ENCODE measurements at places on chromosomes 1 and 21.

- DNase-seq, result no peak
Observed at GRCh38 chr21:14712121-14712715, 166.1 kb upstream of the SAMSN1 start.

DNA sequence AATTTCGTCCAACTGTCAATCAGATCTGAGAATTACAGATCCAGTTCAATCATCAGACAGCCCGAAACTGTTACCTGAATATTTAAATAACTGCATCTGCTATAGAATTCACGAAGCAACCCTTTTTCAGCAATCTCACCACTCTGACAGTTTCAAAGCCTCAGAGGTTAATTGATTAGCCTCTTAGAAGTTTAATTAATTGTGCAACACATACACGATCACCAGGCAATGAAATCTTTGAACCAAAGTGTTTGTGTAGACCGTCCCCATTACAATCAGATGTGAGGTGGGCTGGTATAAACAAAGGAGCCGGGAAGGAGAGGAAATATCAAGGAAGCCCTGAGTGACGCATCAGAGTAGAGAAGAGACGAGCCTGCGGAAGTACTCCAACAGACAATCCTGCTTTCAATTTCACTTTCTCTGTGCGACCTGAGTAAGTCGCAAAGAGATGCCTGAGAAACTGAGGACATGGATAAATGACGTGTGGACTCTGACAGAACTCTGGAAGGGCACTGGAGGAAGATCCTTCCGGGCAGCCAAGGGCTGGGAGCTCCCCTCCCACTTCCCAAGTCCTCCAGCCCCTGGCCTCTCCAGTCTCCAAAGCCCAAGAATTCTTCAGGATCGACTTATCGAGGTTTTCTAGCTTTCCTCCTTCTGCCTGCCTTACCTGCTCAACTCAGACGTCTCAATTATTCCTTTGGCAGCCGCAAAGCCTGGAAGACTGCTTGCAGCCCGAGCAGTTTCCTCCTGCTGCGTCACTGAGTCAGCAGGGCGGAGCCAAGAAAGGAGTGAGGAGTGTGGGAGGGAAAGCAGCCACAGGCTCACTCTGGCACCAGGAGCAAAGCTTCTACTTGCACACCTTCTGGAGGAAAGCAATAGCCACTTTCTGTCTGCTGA lies at the start of gene RNASEL:
Gene RNASEL (minus strand): TSS at position 757 of the 897 bp plus-strand sequence. CDS start 2,450 bp downstream, outside the sequence.
- no peak for DNase-seq

GRCh38 chr21:31117128-31117916 lies 79.0 kb upstream of the KRTAP19-8 start:
- no peak for DNase-seq

DNA sequence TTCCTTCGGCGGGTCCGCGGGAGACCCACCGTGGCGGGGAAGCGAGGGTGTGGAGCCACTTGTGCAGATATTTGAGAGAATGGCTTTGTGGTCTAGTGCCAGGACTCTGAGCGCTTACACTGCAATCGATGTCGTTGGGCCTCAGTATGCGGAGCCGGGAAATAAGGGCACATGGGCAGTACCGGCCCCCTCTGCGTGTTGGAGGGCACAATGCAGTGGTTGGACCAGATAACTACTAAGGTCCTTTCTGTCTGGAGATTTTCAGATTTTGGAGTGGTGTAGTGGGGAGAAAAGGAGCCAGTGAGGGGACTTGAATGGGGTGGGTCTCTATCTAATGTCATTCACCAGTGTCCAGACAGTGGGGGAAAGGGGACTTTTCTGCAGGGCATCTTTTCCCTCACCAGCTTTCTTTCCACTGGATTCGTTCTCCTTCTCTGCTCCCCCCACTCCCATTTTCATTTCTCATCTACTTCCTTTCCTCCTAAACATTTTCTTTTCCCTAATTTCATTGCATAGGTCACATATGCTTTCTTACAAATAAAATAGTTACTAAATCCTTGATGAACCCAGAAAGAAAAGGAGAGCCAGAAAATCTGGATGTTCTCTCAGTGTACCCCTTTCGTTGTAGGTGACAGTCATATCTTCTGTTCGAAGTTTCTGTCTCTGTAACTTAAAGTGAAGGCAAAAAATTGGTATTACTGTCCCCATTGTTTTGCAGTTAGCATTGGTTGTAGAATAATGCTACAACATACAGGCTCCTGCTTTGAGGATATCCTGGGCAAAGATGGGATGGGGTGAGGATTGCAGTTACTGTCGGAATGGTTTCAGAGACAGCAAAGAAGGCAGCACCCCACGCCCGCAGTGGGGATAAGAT lies 1.4 kb downstream of the ATF3 start:
- no peak for DNase-seq

GRCh38 chr1:208874915-208875314 lies 630.7 kb upstream of the PLXNA2 start:
- DNase-seq, result no peak

GRCh38 chr1:116259663-116260062 lies 113.4 kb upstream of the ATP1A1 start:
- DNase-seq, result no peak

- DNase-seq, result no peak
Observed at GRCh38 chr1:183932412-183932811, 105.1 kb downstream of the COLGALT2 start.

DNA sequence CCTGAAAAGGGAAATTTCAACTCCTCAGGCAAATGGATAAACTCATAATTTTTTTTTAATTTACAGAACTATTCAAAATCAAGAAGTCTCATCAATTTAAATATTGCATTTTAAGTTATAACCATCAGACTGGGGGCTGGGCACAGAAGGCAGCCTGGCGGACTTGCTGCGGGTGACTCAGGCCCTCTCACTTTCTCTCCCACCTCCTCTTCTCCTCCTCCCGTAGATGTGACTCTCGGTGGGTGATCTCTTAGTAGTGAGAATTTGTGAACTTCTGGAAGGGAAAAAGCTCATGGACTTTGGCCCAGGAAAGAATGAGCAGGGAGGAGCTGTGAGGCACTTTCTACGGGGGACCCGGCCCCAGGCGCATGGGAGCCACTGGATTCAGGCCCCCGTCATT lies 32.9 kb downstream of the CLIC6 start:
- no peak for DNase-seq

DNA sequence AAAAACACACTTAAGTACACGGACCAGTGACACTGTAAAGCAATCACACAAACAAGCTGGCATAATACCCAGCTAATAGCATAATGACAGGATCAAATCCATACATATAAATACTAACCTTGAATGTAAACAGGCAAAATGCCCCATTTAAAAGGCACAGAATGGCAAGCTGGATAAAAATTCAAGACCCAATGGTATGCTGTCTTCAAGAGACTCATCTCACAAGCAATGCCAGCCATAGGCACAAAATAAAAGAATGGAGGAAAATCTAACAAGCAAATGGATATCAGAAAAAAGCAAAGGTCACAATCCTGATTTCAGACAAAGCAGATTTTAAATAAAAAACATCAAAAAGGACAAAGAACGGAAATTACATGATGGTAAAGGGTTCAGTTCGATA lies 79.1 kb upstream of the PTGFR start:
- no peak for DNase-seq

GRCh38 chr1:218886101-218886871 lies 287.4 kb upstream of the LYPLAL1 start:
- no peak for DNase-seq

GRCh38 chr1:113416496-113416895 lies 26.2 kb downstream of the MAGI3 start:
- no peak for DNase-seq

GRCh38 chr1:172887162-172887561 lies 163.6 kb downstream of the TNFSF18 start:
- DNase-seq, result no peak

GRCh38 chr1:29200906-29201594 lies 19.4 kb upstream of the SRSF4 start:
- DNase-seq, result no peak

GRCh38 chr1:89986020-89986419 lies 8.9 kb upstream of the ZNF326 start:
- DNase-seq, result no peak

DNA sequence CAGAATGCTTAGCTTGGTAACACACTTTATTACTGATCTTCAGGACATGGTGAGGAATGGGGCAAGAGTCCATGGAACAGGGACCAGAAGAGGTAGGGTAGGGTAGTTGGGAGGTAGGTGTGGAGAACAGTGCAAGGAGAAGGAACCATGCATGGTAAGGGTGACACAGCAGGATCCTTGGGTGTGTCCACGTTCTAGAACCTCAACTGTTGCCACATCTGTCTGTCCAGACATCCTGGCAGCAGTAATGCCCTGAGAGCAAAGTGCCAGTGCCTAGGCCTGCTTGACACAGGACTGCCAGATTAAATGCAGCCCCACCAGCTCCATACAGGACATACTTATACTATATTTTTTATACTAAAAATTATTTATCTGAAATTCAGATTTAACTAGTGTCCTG lies 13.9 kb downstream of the DMAP1 start:
- DNase-seq, result no peak

DNA sequence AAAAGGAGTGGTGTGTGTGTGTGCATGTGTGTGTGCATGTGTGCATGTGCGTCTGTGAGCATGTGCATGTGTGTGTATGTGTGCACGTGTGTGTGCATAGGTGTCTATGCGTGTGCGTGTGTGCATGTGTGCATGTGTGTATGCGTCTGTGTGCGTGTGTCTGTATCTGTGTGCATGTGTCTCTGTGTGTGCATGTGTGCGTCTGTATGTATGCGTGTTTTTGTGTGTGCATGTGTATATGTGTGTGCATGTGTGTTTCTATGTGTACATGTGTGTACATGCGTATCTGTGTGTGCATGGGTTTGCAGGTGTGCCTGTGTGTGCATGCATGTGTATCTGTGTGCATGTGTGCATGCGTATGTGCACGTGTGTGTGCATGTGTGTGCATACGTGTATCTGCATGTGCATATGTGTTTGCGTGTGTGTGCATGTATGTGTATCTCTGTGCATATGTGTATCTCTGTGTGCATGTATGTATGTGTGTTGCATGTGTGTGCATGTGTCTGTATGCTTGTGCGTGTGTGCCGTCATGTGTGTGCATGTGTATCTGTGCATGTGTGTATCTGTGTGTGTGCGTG lies 77.9 kb downstream of the TCP10L start:
- no peak for DNase-seq

- DNase-seq, result no peak
Observed at GRCh38 chr21:32248571-32249461, 30.0 kb downstream of the MIS18A start.

DNA sequence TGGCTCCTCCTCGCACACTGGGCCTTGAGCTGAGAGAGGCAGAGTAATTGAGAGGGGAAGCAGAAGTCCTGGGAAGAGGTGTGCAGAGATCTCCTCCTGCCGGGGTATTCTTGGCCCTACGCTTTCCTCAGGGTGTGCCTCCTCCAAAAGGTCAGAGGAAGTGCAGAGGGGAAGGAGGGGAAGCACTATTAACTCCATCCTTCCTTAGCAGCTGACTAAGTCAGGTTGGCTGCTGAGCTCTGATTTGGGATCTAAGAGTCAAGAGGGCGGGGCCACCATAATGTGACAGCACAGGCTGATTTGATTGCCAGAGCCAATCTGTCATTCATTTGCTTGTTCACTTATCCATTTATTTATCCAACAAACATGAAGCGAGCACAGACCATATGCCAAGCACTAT lies 12.3 kb downstream of the ATP2B4 start:
- DNase-seq, result no peak

DNA sequence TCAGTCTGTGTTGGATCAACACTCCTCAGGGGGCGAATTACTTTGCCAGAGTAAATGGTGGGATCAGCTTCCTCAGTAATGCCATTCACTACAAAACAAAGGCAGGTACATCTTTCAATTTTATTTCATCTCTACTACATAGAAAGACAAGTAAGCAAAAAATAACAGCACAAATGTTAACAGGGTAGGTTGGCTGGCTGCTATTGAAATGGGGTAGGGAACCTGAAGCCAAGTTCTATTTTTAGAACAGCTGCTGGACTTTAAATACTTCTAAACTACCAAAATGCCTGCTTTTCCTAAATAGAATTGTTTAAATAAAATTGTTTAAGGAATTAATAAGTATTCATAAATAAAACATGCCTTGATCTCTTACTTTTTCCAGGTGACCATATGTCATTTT lies 7.3 kb upstream of the NRAS start:
- DNase-seq, result no peak

GRCh38 chr1:92583821-92584760 lies 97.4 kb upstream of the GFI1 start:
- no peak for DNase-seq

DNA sequence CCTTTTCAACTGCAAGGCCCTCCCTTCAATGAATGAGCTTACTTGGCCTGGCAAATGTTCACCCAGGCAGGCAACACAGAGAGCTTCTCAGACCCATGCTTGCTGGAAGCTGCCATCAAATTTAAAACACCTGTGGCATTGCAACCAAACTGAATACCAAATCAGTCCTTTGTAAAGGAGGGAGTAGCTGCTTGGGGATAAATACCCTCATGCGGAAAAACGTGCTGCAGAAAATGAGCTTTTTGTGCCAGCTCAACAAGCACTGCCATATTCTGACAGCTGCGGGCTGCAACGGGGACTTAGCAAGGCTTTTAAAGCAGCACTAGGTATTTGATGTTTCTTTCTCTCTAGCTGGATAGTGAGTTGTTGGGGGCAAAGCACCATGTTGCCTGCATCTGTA lies 119.7 kb downstream of the PLPPR4 start:
- no peak for DNase-seq

GRCh38 chr21:46429754-46430681 lies 28.7 kb upstream of the DIP2A start:
- no peak for DNase-seq

- no peak for DNase-seq
Observed at GRCh38 chr21:18840239-18840638, 436.7 kb upstream of the TMPRSS15 start.

DNA sequence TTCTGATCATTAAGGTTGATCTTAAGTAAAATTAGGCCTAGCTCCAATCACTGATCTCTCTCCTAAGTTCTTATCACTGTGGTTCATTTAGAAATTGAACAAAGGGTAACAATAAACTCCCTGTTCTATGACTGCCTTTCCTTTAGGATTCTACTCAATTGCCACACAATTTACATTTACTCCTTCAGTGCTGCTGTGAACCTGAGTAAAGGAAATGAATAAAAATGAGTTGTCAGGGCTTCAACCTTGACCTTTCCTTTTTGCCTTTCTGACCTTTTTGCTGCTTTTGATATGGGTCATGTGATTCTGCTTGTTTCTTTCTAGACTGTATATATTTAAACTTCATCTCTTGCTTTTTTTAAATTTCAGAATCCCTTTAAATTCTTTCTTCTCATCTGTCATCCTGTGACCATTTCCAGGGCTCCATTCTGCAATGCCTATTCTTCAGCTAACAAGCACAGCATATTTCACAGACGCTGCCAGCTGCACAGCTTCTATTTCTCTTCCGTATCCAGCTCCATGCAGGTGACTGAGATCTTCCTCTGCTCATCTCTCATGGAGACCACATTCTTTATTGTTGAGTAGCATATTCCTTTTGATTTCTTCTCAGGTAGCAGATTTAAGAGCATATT lies 3.2 kb downstream of the LRRC8B start:
- no peak for DNase-seq

GRCh38 chr1:60342569-60342968 lies 269.0 kb upstream of the C1orf87 start:
- no peak for DNase-seq

All from D721Med (cell line).